ENCODE measurements at places on chromosomes 11 and 22. TPM values are rescaled to one million over a fixed set of nuclear protein-coding genes. Genes with fewer than 3 reads are reported as not detected.

DNA sequence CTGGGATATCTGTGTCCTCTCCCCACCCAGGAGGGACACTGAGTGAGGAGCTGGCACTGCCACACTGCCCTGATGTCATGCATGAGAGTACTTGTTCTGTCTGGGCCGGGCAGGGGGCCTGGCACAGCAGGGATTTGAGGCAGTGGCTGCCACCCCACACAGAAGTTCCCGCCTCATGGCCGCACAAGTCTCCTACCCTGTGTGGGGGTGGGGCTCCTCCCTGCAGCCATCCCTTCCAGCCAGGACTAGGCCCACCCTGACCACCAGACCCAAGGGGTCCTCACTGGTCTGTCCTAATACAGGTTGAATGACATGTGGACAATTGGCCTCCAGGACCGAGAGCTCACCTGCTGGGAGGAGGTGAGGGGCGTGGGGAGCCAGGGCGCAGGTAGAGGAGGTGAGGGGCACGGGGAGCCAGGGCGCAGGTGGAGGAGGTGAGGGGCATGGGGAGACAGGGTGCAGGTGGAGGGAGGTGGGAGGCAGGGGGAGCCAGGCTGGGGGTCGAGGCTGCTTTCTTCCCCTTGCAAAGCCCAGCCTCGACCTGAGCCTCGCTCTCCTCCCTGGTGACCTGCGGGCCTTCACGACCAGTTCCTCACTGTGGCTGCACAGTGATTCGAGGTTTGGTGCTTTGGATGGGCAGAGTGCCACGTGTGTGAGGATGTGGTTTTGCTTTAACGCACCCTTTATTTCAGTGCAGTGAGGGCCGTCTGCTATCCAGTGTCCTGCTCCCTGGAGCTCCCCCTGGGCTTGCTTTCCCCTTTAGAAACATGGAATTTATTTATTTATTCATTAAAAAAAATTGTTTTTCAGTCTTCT, 7.4 kb downstream of the LZTR1 start:
- DNase-seq: no peak
- H3K27ac ChIP-seq: no peak overlapping the region
- no peaks in the 10 kb centered on the region for H3K4me1 ChIP-seq
- no peak overlapping the region for H3K4me3 ChIP-seq

GRCh38 chr11:78415338-78415737, 2.3 kb downstream of the GAB2 start:
- H3K27ac ChIP-seq: peak overlapping the region; percentile 100
- no peak for DNase-seq
- H3K27me3 ChIP-seq: no peaks in the 10 kb centered on the region

- H3K36me3 ChIP-seq: no peaks in the 10 kb centered on the region
- no peak overlapping the region for H3K27ac ChIP-seq
- peak overlapping the region; percentile 20 for H3K4me3 ChIP-seq
- H3K4me1 ChIP-seq: no peaks in the 10 kb centered on the region
These were observed 427.1 kb downstream of the DYNC2H1 start for GRCh38 chr11:103536335-103536722.

MISFA gene
- not detected for total RNA-seq

- H3K27ac ChIP-seq: no peak within 1 kb of the TSS
- no peaks in the 10 kb centered on the region for H3K27me3 ChIP-seq
- DNase-seq: peak; percentile 95
These were observed at the start of gene APOBEC3B for GRCh38 chr22:38981992-38982927. TSS of gene APOBEC3B (plus strand) at chr22:38982347. CDS start at chr22:38982454, 107 bp downstream.

DNA sequence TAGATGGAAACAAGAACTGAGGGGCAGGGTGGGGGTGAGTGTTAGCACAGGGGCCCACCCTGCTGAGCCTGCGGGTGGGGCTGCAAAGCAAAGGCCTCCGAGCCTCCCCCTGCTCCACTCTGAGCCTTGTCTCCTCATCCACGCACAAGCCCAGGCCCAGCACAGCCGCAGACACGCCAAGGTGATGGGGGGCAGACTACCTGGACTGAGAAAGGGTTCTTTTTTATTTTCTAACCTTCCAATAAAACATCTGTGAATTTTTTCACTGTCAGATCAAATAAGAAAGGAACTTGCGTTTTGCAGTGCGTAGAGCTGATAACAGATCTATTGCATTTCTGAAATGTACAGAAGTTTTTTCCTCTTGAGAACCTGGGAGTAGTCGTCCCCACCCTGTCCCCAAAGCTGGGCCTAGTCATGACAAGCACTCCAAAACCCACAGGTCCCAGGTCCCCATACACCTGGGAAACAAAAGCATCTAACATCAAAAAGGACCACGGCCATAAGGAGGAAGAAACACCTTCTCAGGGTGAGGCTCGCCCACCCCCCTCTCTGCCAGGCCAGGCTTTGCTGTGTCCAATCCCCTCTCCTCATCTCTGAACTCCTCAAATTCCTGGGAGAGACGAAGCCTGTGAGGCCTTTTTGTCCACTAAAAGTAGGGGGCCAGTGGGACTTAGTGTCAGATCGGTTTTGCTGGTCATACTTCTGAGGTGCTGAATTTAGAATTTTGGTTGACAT, 22.7 kb upstream of the CD5 start:
- no peaks in the 10 kb centered on the region for H3K4me1 ChIP-seq
- no peak overlapping the region for H3K27ac ChIP-seq
- no peaks in the 10 kb centered on the region for H3K36me3 ChIP-seq
- DNase-seq: no peak
- no peak overlapping the region for H3K4me3 ChIP-seq

C11orf91 gene
- not detected for total RNA-seq
